GM13976 (cell line): ENCODE measurements at places on chromosomes 6 and 20.
A peak's percentile ranks its signal among the peaks of the same experiment; 100 is the strongest.

- no peak for DNase-seq
These were observed 51.8 kb upstream of the SLCO4A1 start for GRCh38 chr20:62590309-62591121.

DNA sequence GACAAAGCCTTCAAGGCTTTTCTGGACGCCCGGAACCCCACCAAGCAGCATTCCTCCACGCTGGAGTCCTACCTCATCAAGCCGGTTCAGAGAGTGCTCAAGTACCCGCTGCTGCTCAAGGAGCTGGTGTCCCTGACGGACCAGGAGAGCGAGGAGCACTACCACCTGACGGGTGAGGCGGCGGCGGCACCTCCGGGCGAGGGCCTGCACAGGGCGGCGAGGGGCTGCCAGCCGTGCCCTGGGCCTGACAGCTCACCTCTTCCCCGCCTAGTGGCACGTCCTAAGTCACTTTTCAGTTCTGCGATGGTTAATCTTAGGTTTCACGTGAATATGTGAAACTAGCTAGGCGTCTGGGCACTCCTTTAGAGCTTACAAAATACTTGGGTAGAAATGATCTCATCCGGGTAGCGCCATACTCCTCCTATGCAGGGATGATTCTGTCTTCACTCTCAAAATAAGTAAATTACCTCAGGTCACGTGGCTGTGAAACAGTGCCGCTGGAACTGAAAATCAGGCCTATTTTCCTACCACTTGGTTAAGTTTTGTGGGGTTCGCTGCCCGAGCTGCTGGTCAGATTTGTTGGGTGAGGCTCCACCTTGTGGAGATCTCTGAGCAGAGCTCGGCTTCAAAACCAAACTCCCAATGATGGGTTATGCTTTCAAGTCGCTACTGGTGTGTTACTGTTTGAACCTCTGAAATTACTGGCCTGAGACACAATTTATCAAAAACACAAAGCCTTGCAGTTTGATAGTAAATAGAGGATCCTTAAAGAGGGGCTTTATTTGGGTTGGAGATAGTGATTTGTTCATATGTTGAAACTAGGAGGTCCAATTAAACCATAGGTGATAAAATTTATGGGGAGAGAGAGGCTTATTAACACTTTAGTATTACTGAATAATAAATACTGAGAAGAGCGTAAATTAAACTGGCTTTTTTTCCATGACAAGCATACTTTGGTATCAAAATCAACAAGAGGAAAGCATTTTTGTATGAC lies 15.5 kb upstream of the CLDN20 start:
- peak; percentile 76 for DNase-seq

- DNase-seq = no peak
These were observed 26.3 kb downstream of the SLC2A4RG start for GRCh38 chr20:63765902-63766301.

DNA sequence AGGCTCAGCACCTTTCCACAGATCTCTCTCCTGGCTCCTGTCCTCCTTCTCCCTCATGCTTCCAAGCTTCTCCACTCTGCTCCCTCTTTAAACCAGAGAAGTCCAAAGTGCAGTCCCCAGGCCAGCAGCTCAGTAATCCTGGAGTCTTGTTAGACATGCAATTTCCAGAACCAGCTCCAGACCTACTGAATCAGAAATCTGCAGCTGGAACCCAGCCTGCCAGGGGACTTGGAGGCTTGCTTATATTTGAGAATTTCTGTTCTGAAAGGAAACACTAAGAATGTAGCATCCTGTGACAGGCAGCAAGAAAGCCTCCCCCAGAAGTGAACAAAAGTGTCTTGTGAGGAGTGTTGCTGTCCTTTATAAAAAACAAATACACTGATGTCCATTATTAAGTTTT lies 438.1 kb downstream of the BCKDHB start:
- DNase-seq = no peak

GRCh38 chr6:91082311-91082832 lies 495.5 kb upstream of the MAP3K7 start:
- no peak for DNase-seq

GRCh38 chr6:131651782-131652181 lies 14.7 kb downstream of the ENPP3 start:
- no peak for DNase-seq

- no peak for DNase-seq
These were observed 62.2 kb downstream of the FILIP1 start for GRCh38 chr6:75431379-75431778.

DNA sequence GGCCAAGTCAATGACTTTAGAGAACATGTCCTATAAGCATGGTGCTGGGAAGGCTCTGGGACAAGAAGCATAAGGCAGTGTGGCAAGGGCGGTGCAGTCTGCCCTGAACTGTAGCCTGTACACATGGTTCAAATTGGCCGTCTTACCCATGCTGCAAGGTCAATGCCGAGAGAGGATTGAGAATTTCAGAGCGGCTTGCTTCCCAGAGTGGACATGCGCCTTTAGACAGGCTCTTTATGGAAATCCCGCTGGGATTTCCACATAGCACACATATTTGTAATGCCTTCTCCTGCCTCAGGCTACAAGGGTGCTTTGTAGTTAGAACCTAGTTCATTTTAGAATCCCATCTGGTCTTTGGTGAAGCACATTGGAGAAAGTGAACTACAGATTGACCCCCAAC lies 36.1 kb upstream of the CEP162 start:
- DNase-seq = no peak

DNA sequence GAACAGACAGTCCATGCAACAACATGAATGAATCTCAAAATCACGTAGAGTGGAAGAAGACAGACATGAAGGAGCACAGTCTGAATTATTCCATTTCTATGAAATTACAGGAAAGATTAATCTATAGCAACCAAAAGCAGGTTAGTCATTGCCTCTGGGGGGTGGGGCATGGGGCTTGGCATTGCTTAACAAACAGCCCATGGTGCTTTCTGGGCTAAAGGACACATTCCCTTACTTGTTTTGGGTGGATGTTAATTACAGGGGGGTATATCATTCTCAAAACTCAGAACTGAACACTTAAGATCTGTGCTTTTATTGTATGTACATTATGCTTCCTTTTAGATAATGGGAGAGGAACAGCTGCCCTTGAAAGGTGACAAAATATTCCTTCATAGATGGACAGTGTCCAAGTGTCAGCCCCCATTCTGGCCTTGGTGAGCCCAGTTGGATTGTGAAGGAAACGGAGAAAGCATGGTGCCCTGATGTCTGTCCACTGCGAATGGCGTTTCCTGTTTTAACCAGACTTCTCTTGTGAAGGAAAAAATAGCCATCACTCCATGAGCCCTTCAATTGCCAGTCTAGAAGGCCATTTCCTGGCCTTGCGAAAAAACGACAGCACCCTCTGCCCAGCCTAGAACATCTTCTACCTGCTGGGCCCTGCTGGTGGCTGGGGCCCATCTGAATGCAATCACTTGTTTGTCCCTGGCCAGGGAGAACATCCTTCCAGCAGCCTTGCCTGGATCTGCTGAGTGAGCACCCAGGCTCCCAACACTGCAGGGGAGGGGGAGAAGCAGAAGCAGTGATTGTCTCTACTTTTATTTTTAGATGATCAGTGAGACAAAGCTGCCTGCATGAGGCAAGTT lies 179.7 kb downstream of the BCAS1 start:
- DNase-seq = no peak

DNA sequence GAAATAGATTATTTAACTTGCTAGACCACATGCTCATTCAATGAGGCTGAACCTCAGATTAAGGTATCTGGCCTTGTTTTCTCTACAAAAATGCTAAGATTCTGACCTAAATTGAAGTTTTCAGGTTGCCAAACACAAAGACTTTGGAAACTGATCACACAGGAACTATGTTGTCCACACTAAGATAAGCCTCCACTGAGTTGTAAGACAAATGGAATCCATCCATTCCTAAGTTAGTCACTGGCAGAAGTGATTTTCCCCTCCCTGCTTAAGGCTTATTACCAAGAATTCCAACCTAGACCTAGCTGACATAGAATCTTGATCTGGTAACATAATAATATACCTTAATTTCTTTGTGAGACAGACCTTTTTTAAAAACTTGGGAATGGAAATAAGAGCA lies 608.1 kb downstream of the TENT5A start:
- DNase-seq = no peak

- peak; percentile 31 for DNase-seq
These were observed 3.3 kb downstream of the SIM1 start for GRCh38 chr6:100461278-100461916.
